ENCODE measurements at places on chromosomes 5 and 9. TPM values are rescaled to one million over a fixed set of nuclear protein-coding genes. Genes with fewer than 3 reads are reported as not detected.
A peak's percentile ranks its signal among the peaks of the same experiment; 100 is the strongest.

DNA sequence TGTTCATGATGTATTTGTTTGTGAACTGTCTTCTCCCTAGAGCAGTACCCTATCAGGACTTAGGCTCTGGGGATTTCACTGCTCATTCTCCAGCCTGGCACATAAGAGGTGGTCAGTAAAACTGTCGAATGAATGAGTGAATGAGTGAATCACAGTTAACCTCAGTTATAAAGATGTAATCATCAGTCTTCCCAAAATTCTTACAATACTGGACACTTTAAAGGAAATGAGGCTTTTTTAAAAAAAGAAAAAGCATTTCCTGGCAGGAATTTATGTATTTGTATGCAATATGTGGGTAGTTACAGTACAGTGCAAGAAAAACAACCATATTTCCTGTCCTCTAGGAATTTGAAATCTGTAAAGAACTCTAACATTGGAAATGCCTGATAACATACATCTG, 59.6 kb downstream of the RAI14 start:
- no peaks in the 10 kb centered on the region for H3K27me3 ChIP-seq
- H3K4me1 ChIP-seq = peaks cover 6% of the 10 kb centered on the region
- H3K27ac ChIP-seq = no peak overlapping the region
- no peaks in the 10 kb centered on the region for H3K36me3 ChIP-seq

Gene TMEM203
- 41.8 TPM for total RNA-seq

- H3K27ac ChIP-seq = peak overlapping the region; percentile 78
- peaks cover 23% of the 10 kb centered on the region for H3K4me1 ChIP-seq
- no peaks in the 10 kb centered on the region for H3K27me3 ChIP-seq
- H3K4me3 ChIP-seq = peak overlapping the region; percentile 28
Observed at GRCh38 chr5:61319388-61320146, 12.5 kb upstream of the ZSWIM6 start.

- H3K4me1 ChIP-seq = no peaks in the 10 kb centered on the region
- peaks cover 3% of the 10 kb centered on the region for H3K36me3 ChIP-seq
- no peaks in the 10 kb centered on the region for H3K27me3 ChIP-seq
Observed at GRCh38 chr5:150851039-150851438, 4.7 kb downstream of the IRGM start.

DNA sequence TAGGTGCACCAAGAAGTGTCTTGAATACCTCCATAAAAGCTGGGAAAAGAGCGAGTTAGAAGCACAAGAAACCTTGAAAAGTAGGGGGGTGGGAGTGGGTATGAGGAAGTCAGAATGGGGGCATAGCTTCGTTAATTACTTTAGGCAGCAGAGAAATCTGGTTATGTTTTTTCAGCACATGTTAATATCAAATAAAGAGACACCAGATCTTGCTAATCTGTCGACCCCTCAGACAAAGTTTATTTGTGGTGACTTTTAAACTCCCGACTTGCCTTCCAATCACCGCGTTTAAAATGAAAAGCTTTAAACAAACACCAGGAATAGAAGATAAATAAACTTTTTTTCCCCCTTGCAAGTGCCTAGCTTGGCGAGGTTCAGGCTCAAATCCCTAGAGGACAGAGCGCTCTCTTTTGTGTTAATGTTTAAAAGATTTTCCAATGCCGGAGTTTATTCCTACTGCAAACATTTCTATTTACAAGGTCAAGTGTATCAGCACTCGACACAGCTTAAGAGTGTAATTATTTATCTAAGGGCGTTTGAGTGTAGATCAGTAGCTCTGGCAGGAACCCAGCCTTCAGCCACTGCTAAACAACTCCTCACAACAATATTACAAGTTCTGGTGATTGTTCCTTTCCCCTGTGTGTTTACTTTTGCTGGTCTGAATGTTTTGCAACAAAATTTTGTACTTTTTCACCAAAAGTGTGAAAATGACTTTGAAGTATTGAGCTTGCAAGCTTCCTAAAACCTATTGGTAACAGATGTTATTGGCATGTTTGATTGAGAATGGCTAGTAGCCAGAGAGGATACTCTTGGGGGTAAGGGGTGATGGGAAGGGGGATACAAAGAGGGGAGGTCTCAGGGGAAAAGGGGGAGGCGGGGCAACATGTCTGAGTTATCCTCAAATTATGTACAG, 3.8 kb downstream of the GAS1 start:
- H3K27me3 ChIP-seq = no peaks in the 10 kb centered on the region
- H3K36me3 ChIP-seq = peaks cover 18% of the 10 kb centered on the region
- DNase-seq = peak; percentile 36
- peak overlapping the region; percentile 84 for H3K4me3 ChIP-seq
- H3K27ac ChIP-seq = no peak overlapping the region
- H3K4me1 ChIP-seq = peaks cover 33% of the 10 kb centered on the region

Gene NUTM2F
- total RNA-seq = not detected

Gene COL23A1
- not detected for total RNA-seq

DNA sequence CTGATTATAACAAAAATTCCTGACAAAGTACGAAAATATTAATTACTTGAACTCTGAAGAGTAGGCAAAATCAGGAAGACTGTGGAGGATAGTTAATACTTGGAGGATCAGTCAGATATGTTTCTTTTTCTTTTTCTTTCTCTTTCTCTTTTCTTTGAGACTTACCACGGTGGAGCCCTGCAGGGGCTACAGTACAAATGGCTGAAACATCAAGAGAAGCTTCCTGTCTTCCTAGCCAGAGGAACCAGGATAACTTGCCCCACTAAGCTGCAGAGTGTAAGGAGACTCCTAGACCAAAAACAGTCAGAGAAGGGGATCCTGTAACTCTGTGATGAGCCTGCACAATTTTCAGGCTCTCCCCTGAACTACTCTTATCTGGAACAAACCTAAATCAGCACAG, 324.6 kb upstream of the TYRP1 start:
- H3K27me3 ChIP-seq = no peaks in the 10 kb centered on the region
- no peaks in the 10 kb centered on the region for H3K4me1 ChIP-seq
- H3K4me3 ChIP-seq = no peak overlapping the region
- H3K36me3 ChIP-seq = no peaks in the 10 kb centered on the region
- no peak for DNase-seq

DNA sequence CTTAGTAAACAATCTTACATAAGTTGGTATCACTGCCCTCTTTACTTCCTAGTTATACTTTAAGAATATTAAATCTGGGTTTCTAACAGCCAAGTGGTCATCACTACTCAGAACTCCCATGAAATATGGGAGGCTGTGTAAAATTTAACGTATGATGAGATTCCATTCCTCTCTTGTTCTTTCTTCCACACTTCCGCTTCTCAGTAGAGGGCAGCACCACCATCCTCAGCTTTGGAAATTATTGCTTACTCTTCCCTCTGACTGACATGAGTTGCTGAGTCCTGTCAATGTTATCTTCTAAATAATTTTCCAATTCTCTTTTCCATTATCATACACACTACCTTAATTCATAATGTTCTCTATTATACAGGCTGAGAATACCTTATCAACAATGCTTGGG, 194.0 kb downstream of the RFX3 start:
- no peak overlapping the region for H3K4me3 ChIP-seq
- H3K27me3 ChIP-seq = no peaks in the 10 kb centered on the region
- H3K4me1 ChIP-seq = no peaks in the 10 kb centered on the region
- DNase-seq = peak; percentile 55
- H3K27ac ChIP-seq = no peak overlapping the region

Gene PIP5K1B
- total RNA-seq = not detected

DNA sequence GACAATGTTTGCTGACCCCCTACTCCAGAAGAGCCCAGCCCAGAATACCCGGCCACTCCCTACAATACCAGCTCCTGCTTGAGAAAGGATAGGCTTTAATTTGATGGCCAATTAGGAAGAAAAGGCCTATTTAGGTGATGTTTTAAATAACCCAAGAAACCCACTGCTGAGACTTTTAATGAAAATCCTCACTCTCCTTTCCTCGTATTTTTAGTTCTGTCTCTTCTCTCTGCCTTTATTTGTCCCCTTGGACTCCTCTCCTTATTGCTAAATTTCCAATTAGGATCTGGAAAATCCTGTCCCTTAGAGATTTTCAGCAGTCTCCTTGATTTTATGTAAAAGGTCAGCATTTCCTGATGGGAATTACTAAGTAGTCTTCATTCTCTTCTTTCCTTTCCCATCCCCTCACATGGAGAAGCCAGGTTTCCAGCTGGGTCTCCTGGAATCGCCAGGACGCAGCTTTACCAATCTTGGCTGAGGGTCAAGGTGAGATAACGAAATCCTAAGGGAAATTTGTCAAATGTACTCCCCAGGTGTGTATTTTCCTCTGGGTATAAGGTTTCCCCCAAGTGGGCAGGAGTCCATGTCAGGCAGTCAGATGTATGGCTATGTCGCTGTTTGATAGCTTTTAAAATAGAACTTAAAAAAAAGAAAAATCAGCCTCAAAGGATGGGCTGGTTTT, 11.7 kb downstream of the STC2 start:
- H3K36me3 ChIP-seq = peaks cover 50% of the 10 kb centered on the region
- no peaks in the 10 kb centered on the region for H3K27me3 ChIP-seq

DNA sequence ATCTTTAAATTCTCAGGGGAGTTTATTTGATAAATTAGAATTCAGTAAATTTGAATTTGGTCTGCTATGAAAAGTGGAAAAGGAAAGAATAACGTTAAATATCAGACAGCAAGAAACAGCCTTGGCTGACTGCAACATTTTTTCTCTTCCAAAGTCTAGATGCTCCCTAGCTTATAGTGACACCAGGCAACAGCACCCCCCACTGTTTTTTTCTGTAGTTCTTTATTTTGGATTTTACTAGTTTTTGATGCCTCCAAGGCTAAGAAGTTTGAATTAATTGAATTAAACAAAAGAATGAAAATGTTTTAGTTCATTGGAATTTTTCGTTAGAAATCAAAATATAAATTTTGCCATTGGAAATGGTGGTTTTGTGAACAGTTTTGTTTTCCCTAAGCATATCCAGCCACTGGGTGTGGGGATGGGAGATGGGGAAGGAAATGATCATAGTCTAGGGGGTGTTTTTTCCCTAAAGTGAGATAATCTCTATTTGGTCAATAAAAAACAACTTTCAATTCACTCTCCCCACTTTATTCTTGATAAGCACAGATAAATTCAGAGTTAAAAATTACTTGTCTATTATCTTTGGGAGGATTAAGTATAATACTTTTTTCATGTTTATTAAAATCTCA, 199.3 kb upstream of the CD180 start:
- H3K4me1 ChIP-seq = peaks cover 26% of the 10 kb centered on the region
- H3K4me3 ChIP-seq = no peak overlapping the region
- no peaks in the 10 kb centered on the region for H3K27me3 ChIP-seq
- no peak overlapping the region for H3K27ac ChIP-seq

Gene NINJ1
- 9.2 TPM for total RNA-seq

GRCh38 chr5:135013947-135014570, 20.0 kb downstream of the PITX1 start:
- H3K27ac ChIP-seq = no peak overlapping the region
- no peaks in the 10 kb centered on the region for H3K4me1 ChIP-seq
- H3K36me3 ChIP-seq = no peaks in the 10 kb centered on the region
- no peak for DNase-seq
- no peak overlapping the region for H3K4me3 ChIP-seq

DNA sequence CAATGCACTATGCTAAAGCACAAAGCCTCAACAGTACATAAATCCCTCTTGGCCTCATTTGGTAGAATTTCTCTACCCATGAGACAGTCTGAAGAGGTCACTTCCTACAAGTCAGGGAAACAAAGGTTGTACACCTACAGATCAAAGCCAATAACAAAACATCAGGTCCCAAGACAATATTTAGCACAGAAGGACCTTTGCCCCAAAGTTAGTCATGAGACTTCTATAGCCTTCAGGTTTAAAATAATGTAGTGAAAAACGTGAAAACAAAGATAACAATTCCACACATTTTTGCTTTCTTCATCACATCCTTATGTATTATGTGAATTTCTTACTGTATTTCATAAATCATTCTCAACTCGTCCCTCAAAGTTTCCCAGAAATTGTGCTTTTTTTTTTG, 15.8 kb downstream of the AFF4 start:
- H3K36me3 ChIP-seq = peaks cover 3% of the 10 kb centered on the region
- DNase-seq = no peak
- H3K27me3 ChIP-seq = no peaks in the 10 kb centered on the region
- no peaks in the 10 kb centered on the region for H3K4me1 ChIP-seq
- no peak overlapping the region for H3K4me3 ChIP-seq
- H3K27ac ChIP-seq = no peak overlapping the region

Gene C6
- 6.1 TPM for total RNA-seq

DNA sequence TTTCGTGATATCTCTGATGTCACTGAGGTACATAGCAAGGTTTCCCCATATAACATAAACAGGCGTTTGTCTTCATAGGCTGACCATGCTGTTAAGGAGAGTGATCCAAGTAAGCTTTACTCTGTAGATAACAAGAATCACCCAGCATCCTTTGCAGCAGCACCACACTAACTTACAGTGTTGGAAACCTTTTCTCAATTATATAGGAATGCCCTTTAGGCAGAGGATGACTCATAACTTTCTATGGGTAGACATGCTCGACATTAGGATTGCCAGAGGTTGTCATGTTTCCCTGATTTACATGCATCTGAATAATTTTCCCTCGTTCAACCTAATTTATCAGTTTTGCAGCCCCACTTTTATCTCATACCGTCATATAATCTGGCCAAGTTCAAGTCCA, 870.0 kb upstream of the CDH9 start:
- peak; percentile 6 for DNase-seq
- no peak overlapping the region for H3K4me3 ChIP-seq
- H3K36me3 ChIP-seq = no peaks in the 10 kb centered on the region
- no peaks in the 10 kb centered on the region for H3K4me1 ChIP-seq
- no peak overlapping the region for H3K27ac ChIP-seq

DNA sequence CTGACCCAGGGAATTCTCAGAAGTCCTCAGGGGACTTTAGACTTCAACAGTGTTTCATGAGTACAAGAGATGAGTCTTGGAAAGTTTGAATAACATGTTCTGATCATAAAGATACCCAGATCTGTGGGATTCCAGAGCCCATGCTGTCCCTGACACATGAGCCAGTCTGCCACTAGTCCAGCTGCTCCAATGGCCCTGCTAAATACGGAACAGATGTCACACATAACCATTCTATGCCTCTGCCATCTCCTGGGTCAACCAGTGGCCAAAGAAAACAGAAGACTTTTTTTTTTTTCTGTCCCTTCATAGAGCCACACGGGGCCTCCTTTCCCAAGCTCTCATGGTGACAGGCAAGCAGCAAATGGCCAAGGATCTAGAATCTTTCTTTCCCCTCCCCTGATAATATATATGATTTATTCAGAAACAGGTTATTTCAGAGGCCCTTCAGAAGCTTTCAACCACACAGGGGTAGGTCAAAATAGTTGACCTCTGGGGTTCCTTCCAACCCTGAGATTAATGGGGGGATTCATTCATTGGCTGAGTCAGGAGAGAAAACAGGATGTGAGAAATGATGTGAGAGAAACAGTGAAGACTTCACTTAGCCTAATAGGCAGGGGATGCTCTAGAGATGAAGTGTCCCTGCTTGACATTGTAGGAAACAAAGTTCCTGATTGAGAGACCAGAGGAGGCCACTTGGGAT, 367.7 kb downstream of the CDK5RAP2 start:
- H3K27me3 ChIP-seq = peaks cover 27% of the 10 kb centered on the region
- no peak for DNase-seq
- H3K4me3 ChIP-seq = no peak overlapping the region
- no peaks in the 10 kb centered on the region for H3K36me3 ChIP-seq
- H3K27ac ChIP-seq = no peak overlapping the region

DNA sequence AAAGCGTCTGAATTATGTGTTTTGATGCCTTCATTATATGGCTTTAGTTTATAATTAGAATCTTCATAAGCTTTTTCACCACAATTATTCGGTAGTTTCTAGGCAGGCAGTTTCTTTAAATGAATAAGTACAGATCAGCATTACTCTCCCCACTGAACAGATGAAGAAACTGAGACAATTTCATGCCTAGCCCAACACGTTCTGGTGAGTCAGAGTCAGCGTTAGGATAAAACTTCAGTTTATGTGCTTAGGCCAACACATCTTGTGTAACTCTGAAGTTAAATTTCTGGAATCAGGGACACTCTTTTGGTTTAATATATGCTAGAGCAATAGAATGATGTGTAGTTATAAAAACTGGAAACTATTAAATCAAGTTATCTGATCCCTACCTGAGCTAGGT, 186.7 kb upstream of the ELL2 start:
- no peak overlapping the region for H3K27ac ChIP-seq
- no peaks in the 10 kb centered on the region for H3K36me3 ChIP-seq
- H3K4me1 ChIP-seq = no peaks in the 10 kb centered on the region
- DNase-seq = no peak

Measured in A673 (cell line).